HFFc6 (cell line): ENCODE measurements at places on chromosomes 1 and 21. TPM values are rescaled to one million over a fixed set of nuclear protein-coding genes. Genes with fewer than 3 reads are reported as not detected.
A peak's percentile ranks its signal among the peaks of the same experiment; 100 is the strongest.

The TFF2 gene
- total RNA-seq: not detected in 3 replicates

The PLEKHG5 gene
- 6.0 to 6.8 TPM (median 6.2 TPM) in 3 replicates for total RNA-seq

The OR10J1 gene
- total RNA-seq: not detected in 3 replicates

The AGT gene
- total RNA-seq: 0.12 to 0.25 TPM (median 0.16 TPM) in 3 replicates

GRCh38 chr1:238562341-238562740 is 671.6 kb upstream of the ZP4 start:
- no peak for DNase-seq
- peaks cover 41% of the 10 kb centered on the region for H3K4me1 ChIP-seq
- no peak overlapping the region for H3K4me3 ChIP-seq
- peaks cover 23% of the 10 kb centered on the region; the same call in 1 of the 2 replicates for H3K36me3 ChIP-seq
- no peak overlapping the region for H3K27ac ChIP-seq
- peaks cover 3% of the 10 kb centered on the region; the same call in 1 of the 2 replicates for H3K27me3 ChIP-seq

DNA sequence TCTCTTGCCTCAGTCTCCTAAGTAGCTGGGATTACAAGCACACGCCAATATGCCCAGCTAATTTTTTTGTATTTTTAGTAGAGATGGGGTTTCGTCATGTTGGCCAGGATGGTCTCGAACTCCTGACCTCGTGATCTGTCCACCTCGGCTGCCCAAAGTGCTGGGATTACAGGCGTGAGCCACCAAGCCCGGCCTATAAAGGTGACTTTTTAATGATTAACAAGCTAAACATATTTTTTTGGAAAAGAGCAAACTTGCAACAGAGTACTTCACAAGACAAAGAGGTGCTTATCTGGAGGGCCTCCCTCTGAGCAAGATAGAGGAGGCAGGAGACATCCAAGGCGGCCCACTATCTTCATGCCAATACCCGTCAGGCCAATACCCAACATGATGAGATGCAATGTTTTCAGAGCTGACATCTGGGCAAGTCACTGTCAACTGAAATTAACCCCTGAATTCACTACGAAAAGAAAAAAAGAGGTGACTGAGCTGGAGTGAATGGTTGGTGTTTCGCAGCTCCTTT is 10.5 kb downstream of the BCAR3 start:
- H3K4me3 ChIP-seq: no peak overlapping the region
- DNase-seq: no peak
- 0 out of 2 replicates have a peak overlapping the region, but pooled peaks have one; percentile 38 for H3K27ac ChIP-seq
- peaks cover 94% of the 10 kb centered on the region for H3K4me1 ChIP-seq
- peaks cover 41% of the 10 kb centered on the region for H3K36me3 ChIP-seq

DNA sequence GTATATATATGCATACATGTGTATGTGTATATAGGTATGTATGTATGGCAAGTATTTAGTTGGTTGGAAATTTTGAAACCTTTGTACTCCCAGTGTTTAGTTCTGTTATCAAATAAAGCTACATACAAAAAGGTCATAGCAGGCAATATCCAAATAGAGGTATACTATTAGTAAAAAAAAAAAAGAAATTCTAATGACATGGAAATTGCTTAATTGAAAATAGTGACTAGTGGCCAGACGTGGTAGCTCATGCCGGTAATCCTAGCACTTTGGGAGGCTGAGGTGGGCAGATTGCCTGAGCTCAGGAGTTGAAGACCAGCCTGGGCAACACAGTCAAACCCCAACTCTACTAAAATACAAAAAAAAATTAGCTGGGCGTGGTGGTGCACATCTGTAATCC is 351.6 kb upstream of the NR5A2 start:
- H3K27ac ChIP-seq: no peak overlapping the region
- peaks cover 2% of the 10 kb centered on the region for H3K27me3 ChIP-seq
- DNase-seq: no peak

DNA sequence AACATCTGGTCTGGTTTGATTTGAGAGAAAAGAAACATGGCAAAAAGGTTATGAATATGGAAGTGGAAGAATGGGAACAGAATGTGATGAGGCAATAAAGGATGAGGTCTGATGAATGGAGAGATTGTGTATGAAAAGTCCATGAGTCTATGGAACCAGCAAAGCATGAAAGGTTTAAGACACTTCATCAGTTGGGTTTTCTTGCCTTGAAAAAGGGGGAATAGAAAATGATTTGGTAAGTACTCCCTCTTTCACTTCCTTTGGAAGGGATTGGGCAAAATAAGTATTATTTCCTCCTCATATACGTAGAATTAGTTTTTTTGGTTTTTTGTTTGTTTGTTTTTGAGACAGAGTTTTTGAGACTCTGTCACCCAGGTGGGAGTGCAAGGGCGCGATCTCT is 155.8 kb downstream of the TRIM33 start:
- H3K27ac ChIP-seq: no peak overlapping the region
- H3K27me3 ChIP-seq: peaks cover 7% of the 10 kb centered on the region
- no peak overlapping the region for H3K4me3 ChIP-seq
- 0 out of 2 replicates have a peak, but pooled peaks cover 4% of the 10 kb centered on the region for H3K36me3 ChIP-seq
- DNase-seq: no peak

- DNase-seq: no peak
- peaks cover 6% of the 10 kb centered on the region; the same call in 1 of the 2 replicates for H3K36me3 ChIP-seq
- no peaks in the 10 kb centered on the region for H3K4me1 ChIP-seq
- no peak overlapping the region for H3K27ac ChIP-seq
- no peak overlapping the region for H3K4me3 ChIP-seq
Measured at GRCh38 chr21:44423312-44423821, 31.9 kb upstream of the LRRC3 start.

GRCh38 chr1:234168061-234168724 is 205.1 kb upstream of the COA6 start:
- no peak overlapping the region for H3K27ac ChIP-seq
- DNase-seq: no peak
- H3K4me1 ChIP-seq: no peaks in the 10 kb centered on the region

DNA sequence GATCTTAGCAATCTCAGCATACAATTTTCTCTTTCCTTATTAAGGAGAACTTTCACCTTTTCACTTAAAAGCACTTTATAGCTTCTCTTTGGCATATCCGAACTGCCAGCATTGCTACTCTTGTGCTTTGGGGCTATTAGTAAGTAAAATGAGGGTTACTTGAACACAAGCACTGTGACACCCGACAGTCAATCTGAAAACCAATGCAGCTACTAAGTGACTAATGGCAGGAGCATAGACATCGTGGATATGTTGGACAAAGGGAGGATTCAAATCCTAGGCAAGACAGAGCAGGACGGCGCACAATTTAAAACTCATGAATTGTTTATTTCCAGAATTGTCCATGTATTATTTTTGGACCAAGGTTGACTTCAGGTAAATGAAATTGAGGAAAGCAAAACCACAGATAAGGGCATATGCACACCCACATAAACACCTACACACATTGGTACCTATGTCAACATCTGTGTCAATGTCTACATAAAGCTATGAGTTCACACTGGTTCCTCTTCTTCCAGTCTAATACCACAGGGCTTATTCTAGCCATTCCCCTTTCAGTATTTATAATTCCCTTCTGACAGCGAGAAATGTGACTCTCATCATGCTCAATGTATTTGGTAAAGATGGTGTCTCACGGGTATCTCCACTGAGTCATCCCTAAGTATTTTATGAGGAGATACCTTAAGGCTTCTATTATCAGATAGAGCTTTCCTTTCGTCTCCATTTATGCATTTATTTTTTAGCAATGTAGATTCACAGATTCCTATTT is 75.3 kb upstream of the RALGPS2 start:
- H3K27ac ChIP-seq: peak overlapping the region; percentile 96
- H3K27me3 ChIP-seq: no peaks in the 10 kb centered on the region
- H3K36me3 ChIP-seq: peaks cover 5% of the 10 kb centered on the region; the same call in 1 of the 2 replicates

DNA sequence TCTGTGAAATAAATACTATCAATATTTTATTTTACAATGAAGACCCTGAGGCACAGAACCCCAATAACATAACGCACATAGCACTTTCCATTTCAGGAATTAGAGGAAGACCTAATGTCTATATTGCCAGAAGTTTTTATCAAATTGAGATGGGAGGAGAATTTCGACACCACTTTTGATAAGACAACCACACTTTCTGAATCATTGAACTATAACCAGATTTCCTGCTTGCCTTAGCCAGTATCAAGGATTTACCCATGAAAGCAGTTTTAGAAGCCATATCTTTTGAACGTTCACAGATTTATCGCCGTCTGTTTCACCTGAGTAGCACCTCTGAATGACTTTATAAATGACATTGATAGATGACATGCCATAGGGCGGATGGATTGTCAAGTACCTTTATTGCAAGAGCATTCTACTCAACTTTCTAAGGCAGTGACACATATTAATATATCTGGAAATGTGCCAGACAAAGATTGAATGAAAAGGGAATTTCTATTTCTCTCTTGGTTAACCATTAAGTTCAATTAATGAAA is 768.4 kb downstream of the LTN1 start:
- H3K27ac ChIP-seq: no peak overlapping the region
- H3K4me1 ChIP-seq: peaks cover 41% of the 10 kb centered on the region
- no peaks in the 10 kb centered on the region; the same call in 1 of the 2 replicates for H3K27me3 ChIP-seq
- H3K4me3 ChIP-seq: no peak overlapping the region

GRCh38 chr1:209783386-209783785 is 973 bp downstream of the C1orf74 start:
- peak overlapping the region; percentile 95; the same call in 1 of the 2 replicates for H3K27ac ChIP-seq
- H3K4me1 ChIP-seq: peaks cover 15% of the 10 kb centered on the region
- no peak for DNase-seq
- H3K27me3 ChIP-seq: no peaks in the 10 kb centered on the region

GRCh38 chr1:228044961-228045360 is 37.5 kb upstream of the ARF1 start:
- no peak for DNase-seq
- H3K4me3 ChIP-seq: no peak overlapping the region

DNA sequence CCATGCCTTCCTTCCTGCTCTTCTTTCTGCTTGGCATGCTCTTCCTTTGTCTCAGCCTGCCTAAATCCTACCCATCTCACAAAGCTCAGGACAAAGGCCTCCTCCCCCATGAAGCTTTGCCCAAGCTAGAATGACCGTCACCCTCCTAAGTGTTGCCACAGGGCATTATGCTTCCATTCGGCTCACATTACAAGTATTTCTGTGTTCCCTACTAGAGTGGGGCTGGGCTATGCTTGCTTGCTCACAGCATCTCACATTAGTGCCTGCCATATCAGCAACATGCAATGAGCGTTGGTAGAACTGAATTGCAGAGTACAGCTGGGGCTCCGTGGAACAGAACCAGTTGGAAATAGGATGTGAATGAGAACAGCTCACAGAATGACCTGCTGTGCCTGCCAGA is 82.8 kb downstream of the CD58 start:
- H3K4me3 ChIP-seq: 0 out of 2 replicates have a peak overlapping the region, but pooled peaks have one; percentile 4
- H3K27me3 ChIP-seq: peaks cover 5% of the 10 kb centered on the region; the same call in 1 of the 2 replicates
- H3K4me1 ChIP-seq: peaks cover 74% of the 10 kb centered on the region
- H3K27ac ChIP-seq: peak overlapping the region; percentile 27; the same call in 1 of the 2 replicates

GRCh38 chr1:218459878-218460711 is 115.0 kb downstream of the TGFB2 start:
- H3K4me1 ChIP-seq: peaks cover 60% of the 10 kb centered on the region
- no peaks in the 10 kb centered on the region for H3K36me3 ChIP-seq
- DNase-seq: peak; percentile 85
- H3K4me3 ChIP-seq: peak overlapping the region; percentile 67
- H3K27me3 ChIP-seq: no peaks in the 10 kb centered on the region
